ENCODE measurements at places on chromosomes 6 and 20. TPM values are rescaled to one million over a fixed set of nuclear protein-coding genes. Genes with fewer than 3 reads are reported as not detected.

Gene HRH3
- 1.3 TPM for total RNA-seq

Gene CTAGE9
- total RNA-seq: not detected

Gene THBS2
- 132 TPM for total RNA-seq

Gene WFDC5
- not detected for total RNA-seq

Gene LAMA4
- 166 TPM for total RNA-seq

Gene AIF1
- 10.5 TPM for total RNA-seq

Gene TBC1D22B
- 11.7 TPM for total RNA-seq

Gene MMUT
- 32.5 TPM for total RNA-seq

Gene MEP1A
- total RNA-seq: not detected

Gene LAMP5
- 34.1 TPM for total RNA-seq

Gene EPHA7
- 39.6 TPM for total RNA-seq

Gene GSTA3
- total RNA-seq: not detected

Gene GSTA1
- 2.0 TPM for total RNA-seq

Gene OXT
- not detected for total RNA-seq

Gene MAS1
- total RNA-seq: 0.05 TPM

Gene BTN1A1
- total RNA-seq: not detected

Gene SPDEF
- total RNA-seq: 1.8 TPM

Gene MARCKS
- 248 TPM for total RNA-seq

Gene GMDS
- total RNA-seq: 53.0 TPM

Gene CNR1
- 17.9 TPM for total RNA-seq

Gene TTBK1
- total RNA-seq: 4.6 TPM

Gene HLA-DPA1
- 7.6 TPM for total RNA-seq

Gene HSPA1A
- 744 TPM for total RNA-seq

Gene GJE1
- total RNA-seq: not detected
